ENCODE measurements at places on chromosomes 7 and 10.
A peak's percentile ranks its signal among the peaks of the same experiment; 100 is the strongest.

- DNase-seq: no peak
Measured at GRCh38 chr10:7350541-7351195, 60.2 kb downstream of the SFMBT2 start.

GRCh38 chr7:4109481-4110110, 572.5 kb upstream of the FOXK1 start:
- no peak for DNase-seq

DNA sequence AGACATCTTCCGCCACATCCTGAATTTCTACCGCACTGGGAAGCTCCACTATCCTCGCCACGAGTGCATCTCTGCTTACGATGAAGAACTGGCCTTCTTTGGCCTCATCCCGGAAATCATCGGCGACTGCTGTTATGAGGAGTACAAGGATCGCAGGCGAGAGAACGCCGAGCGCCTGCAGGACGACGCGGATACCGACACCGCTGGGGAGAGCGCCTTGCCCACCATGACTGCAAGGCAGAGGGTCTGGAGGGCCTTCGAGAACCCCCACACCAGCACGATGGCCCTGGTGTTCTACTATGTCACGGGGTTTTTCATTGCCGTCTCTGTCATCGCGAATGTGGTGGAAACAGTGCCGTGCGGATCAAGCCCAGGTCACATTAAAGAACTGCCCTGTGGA, 1.9 kb downstream of the KCND2 start:
- no peak for DNase-seq

- DNase-seq: no peak
Measured at GRCh38 chr10:16957038-16957437, 139.8 kb upstream of the RSU1 start.

DNA sequence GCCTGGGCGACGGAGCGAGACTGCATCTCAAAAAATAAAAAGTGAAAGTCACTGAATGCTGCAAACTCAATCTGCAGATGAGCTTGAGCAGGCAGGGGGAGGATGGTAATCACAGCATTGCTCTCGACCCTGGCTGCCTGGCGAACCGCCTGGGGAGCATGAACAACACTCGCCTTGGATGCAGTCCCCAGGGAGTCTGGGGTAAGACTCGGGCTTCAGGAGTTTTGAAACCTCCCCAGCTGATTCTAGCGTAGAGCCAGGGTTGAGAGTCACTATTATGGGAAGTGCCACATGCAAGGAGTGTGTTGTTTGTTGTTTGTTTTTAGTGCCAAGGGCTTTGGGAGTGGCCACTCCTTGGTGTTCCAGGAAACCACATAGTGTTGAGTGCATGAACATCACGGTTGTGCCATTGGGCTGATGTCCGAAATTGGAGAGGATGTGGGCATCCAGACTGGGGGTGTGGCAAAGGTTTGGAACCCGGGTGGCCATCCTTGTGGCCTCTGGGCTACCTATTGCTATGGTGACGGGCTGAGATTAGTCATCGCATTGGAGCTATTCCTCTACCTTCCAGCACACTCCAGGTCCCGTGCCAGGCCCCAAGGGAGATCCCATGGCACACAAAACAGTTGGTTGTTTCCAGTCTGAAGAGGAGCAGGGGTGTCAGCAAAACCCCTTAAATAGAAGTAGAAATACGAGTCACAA, 92.6 kb downstream of the RGS10 start:
- no peak for DNase-seq

- no peak for DNase-seq
Measured at GRCh38 chr10:50407076-50407801, 155.9 kb upstream of the ASAH2 start.

DNA sequence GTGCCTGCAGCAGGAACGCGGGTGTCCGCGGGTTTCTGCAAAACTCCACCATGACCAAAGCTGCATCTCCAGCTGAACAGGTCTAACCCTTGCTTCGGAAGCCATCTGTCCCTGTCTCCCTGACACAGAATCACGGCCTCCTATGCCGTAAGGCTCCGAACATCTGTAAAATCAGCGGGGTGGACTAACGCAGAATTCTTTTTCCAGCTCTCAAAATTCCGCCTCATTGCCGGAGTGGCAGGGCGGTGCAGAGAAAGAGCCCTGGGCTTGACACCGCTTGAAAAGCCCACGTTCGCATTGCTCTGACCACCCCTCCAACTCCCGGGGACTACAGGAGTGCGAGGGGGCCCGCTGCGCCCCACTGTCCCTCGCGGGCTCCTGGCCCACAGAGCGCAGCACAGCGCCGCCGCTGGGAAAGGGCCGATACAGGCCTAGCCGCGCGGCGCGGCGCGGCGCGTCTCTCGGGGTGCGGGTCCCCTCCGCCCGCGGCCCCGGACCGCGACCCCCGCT, 409 bp downstream of the DNMBP start:
- peak; percentile 22 for DNase-seq

DNA sequence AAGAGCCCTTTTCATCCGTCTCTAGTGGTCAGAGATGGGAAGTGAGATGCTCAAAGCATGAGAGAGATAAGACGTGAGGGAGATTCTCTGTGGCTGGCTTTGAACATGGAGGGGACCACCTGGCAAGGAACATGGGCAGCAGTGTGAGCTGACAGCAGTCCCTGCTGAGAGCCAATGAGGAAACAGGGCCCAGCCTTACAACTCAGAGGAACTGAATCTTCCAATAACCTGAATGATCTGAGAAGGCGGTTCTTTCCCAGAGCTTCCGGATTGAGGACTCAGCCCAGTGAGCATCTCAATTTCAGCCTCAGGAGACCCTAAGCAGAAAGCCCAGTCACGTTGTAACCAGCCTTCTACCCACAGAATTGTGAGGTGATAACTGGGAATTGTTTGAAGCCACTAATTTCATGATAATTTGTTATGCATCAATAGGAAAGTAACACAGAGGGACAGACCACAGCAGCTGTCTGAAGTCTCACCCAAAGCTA, 33.9 kb upstream of the IKZF1 start:
- no peak for DNase-seq

GRCh38 chr7:100489824-100490223, 6.1 kb downstream of the NYAP1 start:
- peak; percentile 98 for DNase-seq

- DNase-seq: no peak
Measured at GRCh38 chr7:134500982-134501381, 26.4 kb upstream of the AKR1B10 start.

All from NCI-H1105 treated with DMSO at 0.1 percent for 48 hours (cell line).